C1 segment of cervical spinal cord (tissue), 14 donors: ENCODE measurements at places on chromosomes 16 and 17.

GRCh38 chr17:41049110-41049509 lies 2.0 kb upstream of the KRTAP2-1 start:
- no peak for DNase-seq

DNA sequence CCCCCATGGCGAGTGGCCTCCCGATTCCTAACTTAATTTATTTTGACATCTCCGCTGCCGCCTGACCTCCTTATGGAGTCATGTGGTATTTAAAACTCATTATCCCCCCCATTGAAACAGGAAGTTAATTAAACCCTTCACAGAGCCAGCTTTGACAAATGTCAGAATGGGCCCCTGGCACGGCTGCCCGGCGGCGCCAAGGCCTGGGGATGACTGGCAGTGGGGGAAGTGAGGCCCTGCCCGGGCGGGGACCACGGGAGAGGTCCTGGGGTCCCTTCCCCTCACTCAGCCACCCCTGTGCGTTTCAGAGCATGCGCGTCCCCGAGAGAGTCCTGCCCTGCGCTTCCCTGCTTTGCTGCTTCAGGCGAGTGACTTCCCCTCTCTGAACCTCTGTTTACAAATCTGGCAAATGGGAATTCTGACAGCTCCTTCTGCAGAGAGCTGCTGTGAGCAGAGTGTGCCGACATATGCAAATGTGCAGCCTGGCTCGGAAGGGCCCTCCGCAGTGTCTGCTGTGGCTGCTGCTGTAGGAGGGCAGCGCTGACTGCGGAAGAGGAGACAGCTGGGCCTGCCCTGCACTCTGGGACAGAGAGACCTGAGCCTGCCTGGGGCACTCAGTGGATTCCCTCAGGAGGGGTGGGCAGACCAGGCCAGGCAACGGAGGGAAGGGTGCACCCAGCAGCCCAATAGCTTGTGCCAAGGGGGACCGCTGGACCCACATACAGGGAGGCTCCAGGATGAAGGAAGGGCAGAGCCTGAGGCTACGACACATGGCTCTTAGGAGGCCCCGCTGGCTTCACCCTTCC lies 4.4 kb upstream of the ZFPM1 start:
- no peak for DNase-seq

DNA sequence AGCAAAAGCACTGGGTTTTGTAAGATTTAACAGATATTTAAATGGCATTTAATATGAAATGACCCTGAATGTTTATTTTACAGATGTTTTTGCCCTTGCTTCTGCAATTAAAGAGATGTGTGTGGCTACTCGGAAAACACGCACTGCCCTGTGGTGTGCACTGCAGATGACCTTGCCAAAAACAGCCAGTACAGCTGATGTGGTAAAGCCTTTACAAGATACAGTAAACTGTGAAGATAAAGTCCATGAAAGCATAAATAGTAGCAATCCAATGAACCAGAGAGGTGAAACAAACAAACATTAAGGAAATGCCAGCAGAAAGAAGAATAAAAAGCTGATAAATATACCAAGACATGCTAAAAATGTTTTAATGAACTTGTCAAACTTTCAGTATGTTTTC lies 15.7 kb downstream of the CCDC43 start:
- DNase-seq: no peak

GRCh38 chr16:35234679-35235078 lies 1775.3 kb downstream of the TP53TG3F start:
- no peak for DNase-seq

GRCh38 chr16:71855937-71856662 lies 10.3 kb downstream of the ATXN1L start:
- no peak for DNase-seq

- DNase-seq: no peak
Measured at GRCh38 chr16:77711179-77711578, 11.1 kb upstream of the NUDT7 start.

DNA sequence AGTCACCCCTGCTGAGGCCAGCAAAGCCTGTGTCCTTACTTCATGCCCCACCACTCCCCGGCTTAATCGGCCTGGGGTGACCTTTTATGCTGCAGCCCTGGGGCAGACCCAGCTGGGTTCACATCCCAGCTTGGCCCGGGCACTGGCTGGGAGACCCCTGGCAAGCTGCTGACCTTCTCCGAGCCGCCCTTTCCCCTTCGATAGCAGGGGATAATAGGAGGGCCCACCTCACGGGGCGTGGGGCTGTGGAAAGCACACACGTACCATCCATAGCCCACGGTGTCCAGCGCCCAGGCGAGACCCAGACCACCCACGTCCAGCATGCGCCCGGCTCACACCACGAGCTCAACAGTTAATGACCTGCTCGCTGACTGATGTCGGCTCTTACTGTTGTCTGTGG lies 26.8 kb downstream of the TBC1D16 start:
- no peak for DNase-seq

GRCh38 chr16:10250137-10250828 lies 68.1 kb upstream of the GRIN2A start:
- no peak for DNase-seq

DNA sequence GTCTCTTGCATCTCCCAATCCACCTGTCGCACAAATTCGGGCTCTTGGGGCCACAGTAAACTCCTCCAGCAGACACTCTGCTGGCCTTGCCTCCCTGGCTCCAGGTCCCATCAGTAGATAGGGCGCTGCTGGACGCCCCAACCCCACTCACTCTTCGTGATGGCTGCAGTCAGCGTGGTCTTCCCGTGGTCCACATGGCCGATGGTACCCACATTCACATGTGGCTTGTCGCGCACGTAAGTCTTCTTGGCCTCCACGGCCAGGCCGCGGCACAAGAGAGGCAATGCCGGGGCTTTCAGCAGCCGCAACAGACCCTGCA lies 428 bp downstream of the TUFM start:
- DNase-seq: no peak

GRCh38 chr17:68422821-68423220 lies 34.5 kb downstream of the WIPI1 start:
- no peak for DNase-seq

GRCh38 chr16:65521633-65522328 lies 399.9 kb upstream of the CDH11 start:
- no peak for DNase-seq

GRCh38 chr16:86405319-86405718 lies 105.0 kb upstream of the FOXF1 start:
- DNase-seq: no peak

- DNase-seq: no peak
Measured at GRCh38 chr16:85348911-85349334, 236.7 kb upstream of the CIBAR2 start.

- DNase-seq: no peak
Measured at GRCh38 chr16:71895679-71896365, 491 bp downstream of the IST1 start.

GRCh38 chr17:41476866-41477815 lies 3.8 kb downstream of the KRT35 start:
- no peak for DNase-seq

- DNase-seq: no peak
Measured at GRCh38 chr16:72256398-72257066, 84.6 kb upstream of the PMFBP1 start.

DNA sequence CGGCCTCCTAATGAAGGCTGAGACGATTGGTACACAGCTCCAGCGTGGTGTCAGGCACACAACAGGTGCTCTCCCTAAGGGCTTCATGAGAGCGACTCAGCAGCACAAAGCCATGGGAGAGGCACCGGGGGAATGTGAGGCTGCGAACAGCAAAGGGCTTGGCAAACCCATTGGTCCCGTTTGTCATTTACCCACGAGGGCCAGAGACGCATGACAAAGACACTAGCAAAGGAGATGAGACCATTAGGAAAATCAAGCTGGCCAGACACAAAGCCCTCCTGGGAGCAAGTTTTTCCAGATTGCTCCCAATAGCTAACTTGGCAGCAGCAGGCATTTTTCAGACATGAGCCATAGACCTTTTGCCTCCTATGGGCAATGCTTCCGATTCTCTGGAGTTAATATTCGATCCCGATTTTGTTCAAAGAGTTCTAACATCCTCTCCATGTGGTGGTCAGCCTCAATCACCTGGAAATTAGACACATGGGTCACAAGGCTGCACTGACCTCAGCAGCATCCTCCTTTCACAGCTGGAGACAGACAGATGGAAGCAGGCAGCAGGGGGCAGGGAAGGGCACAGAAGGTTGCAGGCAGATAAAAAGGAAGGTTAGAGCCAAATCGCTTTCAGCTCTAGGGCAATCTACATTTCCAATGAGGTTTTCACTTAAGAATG lies 38.2 kb downstream of the TK2 start:
- DNase-seq: no peak

DNA sequence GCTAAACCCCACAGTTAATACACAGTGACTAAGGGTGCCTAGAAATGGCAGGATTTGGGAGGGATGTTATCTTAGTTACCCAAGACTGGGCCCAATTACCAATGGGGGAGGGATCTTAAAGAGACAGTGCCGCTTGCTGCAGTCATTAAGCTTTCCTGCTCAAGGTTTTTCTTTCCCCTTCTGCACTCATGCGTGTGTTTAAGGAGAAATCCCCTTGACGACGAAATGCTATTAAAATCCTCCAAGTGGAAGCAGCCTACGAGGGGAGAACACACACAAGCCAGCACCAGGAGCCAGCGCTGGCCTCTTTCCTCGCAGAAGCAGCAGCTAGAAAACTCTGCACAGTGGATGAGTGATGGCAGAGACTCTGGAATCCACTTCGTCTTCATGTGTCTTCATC lies 22.0 kb downstream of the SALL1 start:
- no peak for DNase-seq

- no peak for DNase-seq
Measured at GRCh38 chr17:28290703-28291102, 28.3 kb upstream of the TMEM97 start.

DNA sequence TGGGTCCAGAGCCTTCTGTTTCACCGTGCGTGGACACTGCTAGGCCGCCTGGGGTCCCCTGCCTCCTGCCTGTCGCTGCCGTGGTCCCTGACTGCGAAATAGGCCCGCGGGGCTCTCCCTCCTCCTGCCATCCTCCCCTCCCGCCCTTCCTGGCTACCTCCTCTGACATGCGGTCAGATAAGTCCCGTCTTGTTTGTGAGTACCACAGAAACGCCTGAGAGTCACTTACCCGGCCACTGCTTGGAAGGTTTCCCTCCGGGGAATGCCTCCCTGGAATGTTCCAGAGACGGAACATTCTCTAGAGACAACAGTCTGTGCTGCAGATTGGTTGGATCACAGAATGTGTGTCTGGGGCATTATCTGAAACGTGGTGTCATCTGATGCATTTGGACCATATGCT lies 22.7 kb downstream of the CIBAR2 start:
- no peak for DNase-seq

DNA sequence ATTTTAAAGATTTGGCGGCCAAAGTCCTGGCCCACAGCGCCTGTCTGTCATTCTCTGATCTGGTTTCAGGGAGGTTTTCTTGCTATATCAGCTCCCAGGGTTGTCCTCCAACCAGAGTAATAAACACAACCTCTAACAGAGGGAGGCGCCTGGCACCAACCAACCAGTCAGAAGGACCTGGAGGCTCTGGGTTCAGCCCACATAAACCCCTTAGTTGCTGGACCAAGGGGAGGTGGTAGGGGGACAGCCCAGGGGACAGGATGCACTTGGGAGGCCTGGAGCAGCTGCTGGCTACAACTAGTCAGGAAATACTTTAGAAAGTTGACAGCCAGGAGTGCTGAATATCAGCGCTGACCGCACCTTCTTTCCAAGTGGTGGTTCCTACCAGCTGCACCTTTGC lies 41.7 kb upstream of the CDRT4 start:
- DNase-seq: no peak

DNA sequence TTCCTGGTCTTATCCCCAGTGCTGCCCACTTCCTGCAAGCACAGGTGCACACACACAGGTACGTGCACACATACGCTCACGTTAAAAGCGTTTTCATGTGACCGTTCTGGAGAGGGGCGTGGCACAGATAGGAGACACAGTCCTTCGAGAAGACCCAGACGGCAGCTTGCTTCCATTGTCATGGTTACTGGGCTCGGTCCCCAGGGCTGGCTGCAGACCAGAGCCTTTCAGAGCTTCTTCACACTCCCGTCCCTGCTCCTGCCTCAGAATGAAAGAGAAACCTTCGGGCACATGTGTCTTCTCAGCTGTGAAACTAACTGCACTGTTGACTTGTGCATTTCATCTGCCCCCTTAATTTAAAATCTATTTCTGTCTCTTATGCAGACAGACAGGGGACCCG lies 154.2 kb downstream of the PITPNC1 start:
- DNase-seq: peak; percentile 19

DNA sequence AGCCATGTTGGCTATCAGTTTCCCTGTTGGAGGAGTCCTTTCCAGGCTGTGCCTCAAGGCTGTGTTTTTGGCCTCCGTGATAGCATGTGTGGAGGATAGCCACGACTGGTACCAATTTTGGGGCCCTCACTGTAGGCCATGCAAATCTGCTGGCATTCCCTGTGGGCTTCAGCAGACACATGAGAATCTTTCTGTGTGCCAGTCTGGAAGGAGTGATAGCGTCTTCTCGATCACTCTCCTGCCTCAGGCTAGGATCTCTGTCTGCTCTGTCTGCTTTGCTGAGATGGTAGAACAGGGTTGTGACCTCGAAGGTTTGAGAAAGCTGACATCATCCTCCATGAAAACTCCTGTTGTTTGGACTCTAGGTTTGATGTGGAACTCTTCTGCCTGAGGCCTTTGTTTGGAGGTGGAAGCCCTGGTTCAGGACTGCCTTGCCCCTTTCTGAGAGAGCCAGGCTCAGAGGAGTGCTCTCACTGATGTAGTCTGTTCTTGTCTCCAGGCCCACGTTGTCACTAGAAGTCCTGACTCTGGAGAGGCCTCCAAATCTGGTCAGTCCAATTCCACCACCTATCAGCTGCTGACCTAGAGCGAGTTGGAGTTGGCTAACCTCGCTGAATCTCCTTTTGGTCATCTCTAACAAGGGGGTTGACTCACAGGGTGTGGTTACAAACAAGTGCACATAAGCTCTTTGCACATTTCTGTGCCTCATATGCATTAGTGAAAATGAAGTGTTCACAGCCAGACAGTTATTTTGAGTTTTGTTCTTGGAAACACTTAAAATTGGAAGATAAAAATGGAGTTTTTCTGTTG lies 12.1 kb upstream of the EDC4 start:
- no peak for DNase-seq

DNA sequence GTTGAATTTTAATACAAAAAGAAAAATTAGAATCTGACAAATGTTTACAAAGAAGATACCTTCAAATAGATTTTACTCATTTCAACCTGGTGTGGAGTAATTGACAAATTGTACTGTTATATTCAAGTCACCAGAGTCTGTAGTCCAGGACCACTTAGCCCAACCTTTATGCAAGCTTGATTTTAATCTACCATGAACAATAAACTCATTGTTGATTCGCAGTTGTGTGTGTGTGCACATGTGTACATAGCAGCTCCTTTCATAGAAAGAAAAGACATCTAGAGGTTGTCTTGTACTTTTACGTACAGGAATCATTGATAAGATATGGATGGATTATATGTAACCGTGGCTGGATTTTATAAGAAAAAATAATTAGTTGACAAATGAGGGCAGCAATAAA lies 20.7 kb upstream of the LRRC37A start:
- DNase-seq: no peak

DNA sequence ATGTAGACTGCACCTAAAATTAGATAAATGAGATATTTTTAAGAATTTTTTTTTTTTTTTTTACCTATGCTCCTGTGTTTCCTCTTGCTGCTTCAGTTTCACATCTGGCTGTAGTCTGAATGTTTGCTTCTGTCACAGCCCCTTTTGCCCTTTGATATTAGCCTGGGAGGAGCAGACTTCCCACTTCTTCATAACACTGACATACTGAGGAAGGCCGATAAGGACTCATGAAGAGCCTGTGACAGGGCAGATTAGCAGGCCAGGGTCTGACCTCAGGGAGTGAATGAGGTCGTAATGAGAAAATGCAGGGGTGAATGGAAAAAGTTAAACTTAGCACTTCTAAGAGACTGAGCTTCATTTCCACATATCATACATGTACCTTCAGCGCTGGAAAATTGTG lies at the start of gene SLFN14:
Gene SLFN14 (minus strand): TSS at position 117 of the 400 bp plus-strand sequence. CDS start 2,757 bp downstream, outside the sequence.
- no peak for DNase-seq
